ENCODE measurements at places on chromosomes 6 and 20. TPM values are rescaled to one million over a fixed set of nuclear protein-coding genes. Genes with fewer than 3 reads are reported as not detected.

DNA sequence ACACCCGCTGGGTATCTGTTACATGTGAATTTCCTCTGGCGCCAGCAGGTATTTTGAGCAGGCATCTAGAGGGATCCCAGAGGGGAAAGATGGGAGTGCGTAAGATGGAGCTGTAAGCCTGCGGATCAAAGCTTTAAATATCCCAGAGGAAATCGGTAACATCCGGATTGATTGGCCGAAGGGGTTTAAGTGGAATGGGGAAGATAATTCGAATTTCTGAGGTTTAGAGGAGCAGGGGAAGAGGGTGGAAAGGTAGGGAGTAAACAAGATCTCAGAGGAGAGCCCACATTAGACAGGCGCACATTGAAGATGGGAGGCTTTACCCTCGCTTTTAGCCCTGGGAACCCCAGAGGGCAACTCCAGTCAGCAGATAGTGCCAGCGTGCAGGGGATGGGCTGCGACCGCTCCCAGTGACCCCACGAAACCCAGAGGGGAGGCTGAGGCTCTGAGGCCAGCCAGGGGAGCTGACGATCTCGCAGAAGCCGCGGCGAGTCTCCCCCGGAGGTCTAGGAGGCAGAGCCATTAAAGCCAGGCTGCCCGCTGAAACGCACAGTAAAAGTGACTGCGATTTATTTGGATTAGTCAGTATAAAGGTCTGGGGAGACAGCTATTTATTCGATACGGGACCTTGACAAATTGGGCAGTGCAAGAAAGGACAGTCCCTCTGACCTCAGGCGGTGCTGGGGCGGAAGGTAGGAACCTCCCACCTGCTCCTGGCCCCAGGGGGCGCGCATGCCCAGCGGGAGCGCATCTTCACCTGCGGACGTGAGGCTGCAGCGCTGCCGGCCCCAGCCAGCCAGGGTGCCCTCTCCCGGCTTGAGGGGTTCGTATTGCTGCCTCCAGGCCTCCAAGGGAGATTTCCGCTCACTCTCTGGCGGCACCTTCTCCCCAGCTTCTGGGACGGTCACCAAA lies 34.3 kb upstream of the TCF21 start:
- no peak for DNase-seq

DNA sequence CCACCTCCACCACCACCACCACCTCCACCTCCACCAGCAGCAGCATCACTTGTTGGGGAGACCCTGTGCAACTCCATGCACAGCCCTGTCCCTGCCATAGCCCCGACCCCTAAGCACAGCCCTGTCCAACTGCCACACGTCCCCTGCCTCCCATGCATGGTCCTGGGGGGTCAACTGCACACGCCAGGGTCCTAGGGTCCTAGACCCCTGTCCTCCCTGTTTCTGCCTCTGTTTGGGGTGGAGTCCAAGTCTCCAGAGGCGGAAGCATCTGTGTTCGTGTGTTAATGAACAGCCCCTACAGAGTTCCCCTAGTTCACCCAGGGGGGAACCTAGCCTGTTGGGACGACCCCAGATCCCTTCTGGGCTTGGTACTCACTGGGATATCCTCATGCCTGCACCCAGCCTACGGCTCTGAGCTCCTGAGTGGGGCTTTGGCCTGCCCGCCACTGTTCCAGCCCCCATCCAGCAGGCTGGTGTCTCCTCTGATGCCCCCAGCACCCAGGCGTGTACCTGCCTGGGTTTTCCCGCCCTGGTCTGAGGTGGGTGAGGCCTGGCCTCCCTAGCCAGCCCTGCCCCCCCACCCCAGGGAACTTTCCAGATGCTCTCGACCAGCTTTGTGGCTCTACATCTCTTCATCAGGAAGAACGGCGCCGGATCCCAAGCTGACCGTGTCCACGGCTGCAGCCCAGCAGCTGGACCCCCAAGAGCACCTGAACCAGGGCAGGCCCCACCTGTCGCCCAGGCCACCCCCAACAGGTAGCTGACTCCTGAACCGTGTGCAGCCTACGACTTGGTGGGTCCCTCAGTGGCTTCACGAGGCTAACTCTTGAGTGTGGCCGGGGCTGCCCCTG lies 2.5 kb upstream of the TNFRSF6B start:
- no peak for DNase-seq

PDE10A gene
- 41.5 TPM for total RNA-seq

MBOAT1 gene
- 7.7 TPM for total RNA-seq

GRCh38 chr6:51855310-51856082 lies 231.9 kb downstream of the PKHD1 start:
- peak; percentile 1 for DNase-seq

GRCh38 chr20:59365611-59366285 lies 65.3 kb downstream of the EDN3 start:
- DNase-seq, result no peak

- no peak for DNase-seq
These were observed 365.2 kb downstream of the SYNE1 start for GRCh38 chr6:152271776-152272464.

MUC22 gene
- total RNA-seq, result not detected

DNA sequence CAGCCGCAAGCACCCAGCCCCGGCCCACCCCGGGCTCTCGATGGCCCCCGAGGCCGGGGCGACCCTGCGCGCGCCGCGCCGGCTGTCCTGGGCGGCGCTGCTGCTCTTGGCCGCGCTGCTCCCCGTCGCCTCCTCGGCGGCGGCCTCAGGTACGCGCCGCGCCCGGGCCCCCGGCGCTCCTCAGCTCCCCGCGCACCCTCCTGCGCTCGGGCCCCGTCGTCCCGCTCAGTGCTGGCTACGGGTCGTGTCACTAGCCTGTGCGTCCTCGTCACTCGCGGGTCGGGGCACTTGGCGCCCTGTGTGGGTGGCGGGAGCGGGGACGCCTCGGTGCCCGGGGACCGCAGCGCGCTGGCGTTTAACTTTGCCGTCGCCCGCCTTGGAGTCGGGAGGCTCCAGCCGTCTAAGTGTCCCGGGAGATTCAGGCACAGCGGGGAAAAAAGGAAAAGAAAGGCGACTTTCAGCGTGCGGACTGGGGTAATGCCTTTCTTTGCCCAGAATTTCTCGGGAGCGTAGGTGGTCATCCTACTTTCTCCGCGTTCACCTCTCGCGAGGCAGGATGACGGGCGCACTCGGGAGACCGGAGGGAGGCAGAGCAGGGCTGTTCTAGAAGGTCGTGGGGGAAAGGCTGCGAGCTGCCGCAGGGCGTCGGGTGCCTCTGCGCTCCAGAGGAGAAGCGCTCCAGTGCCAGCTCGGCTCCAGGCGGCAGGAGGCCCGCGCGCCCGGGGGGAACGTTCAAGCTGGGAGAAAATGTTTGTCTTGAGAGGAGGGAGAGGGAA lies 545 bp downstream of the FNDC1 start:
- DNase-seq, result no peak

DNA sequence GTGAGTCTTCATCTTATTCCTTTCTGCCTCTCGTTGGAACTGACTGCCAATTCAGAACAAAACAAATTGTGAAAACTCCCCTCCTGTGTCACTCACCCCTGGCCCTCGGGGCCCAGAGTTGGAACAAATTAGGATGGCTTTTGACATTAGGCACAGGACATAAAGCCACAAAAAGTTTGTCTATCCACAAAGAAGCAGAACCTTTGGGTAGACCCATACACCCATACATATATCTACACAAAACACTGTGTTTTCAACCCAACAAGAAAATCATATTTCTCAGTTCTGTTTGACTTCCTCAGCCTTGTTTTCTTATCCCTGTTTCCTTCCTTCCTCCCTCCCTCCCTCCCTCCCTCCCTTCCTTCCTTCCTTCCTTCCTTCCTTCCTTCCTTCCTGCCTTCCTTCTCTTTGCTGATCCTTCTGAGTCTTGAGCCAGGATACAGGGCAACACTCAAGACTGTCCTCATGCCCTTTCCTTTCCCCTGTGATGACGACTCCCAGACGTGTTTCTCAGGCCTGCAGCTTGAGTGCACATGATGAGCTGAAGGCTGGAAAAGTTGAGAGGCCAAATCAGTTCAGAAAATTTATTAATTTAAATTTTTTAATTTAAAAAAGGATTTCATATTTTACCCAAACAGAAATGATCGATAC lies 41.7 kb upstream of the NKX2-2 start:
- no peak for DNase-seq
